ENCODE measurements at places on chromosomes 13 and 19. TPM values are rescaled to one million over a fixed set of nuclear protein-coding genes. Genes with fewer than 3 reads are reported as not detected.

The CAPN12 gene
- total RNA-seq = 0.46 TPM

The LMTK3 gene
- 4.2 TPM for total RNA-seq

The CBARP gene
- 1.9 TPM for total RNA-seq

The SBSN gene
- not detected for total RNA-seq

The ZNF813 gene
- total RNA-seq = not detected

DNA sequence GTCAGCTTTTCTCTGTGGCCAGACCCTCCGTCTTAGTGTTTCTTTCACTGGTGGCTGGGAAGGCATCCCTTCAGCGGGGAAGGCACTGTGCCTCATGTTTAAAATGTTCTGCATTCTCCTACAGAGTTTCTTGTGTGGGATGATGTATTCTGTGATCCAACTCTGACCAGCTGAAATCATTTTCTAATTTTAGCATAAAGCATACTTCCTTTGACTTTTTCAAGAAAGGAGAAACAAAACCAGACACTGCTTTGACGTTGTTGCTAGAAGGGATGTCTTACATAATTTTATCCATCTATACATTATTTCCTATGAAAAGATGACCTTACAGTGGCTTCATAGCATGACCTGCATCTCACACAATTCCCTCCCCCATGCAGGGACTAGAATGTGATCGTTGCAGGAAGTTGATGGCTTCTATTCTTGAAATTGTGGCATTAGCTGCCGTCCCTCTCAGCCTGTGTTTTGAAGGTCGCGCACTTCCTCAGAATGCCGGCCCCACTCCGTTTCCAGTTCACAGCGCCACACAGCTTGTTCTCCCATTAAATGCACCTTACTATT, 38.6 kb upstream of the TEX29 start:
- no peak for DNase-seq

- DNase-seq = peak; percentile 83
These were observed 122.4 kb downstream of the TRPC4 start for GRCh38 chr13:37747071-37747612.

GRCh38 chr13:51549593-51549992, 34.7 kb upstream of the WDFY2 start:
- DNase-seq = no peak

GRCh38 chr13:46071590-46072249, 19.2 kb upstream of the ZC3H13 start:
- DNase-seq = no peak

DNA sequence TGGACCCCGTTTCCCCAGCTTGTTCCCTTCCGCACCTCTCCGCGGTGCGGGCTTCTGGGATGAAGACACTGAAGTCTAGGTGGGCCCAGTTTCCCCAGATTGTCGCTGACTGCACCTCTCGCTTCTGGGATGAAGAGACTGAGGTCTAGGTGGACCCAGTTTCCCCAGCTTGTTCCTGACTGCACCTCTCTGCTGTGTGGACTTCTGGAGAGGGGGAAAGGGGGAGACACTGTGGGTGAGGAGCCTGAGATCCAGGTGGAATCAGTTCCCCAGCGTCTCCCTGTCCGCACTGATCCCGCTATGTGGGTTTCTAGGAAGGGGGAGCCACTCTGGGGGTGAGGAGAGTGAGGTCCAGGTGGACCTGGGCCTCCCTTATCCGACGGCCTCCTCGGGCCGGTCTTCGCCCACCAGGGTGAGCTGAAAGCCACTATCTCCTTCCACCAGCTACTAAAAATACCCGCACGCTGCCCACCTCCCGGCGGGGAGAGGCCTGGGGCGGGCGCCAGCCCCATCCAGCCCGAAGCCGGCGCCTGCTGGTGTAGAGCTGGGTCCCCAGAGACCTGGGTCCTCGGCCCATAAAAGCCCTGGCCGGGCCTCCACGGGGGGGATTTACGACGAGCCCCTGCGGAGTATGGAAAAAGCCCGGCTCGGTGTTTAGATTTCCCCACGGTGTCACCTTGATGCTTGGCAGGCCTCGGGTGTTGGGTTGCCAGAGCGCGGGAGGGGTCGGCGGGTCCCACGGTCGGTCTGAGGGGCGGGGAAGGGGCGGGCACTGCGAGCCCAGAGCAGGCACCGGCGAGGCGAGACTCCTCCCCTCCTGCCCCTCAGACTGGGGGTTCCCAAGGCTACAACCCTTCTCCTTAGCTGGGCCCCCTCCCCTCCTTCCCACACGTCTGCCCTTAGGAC, 10.6 kb downstream of the FUT6 start:
- DNase-seq = peak; percentile 33

DNA sequence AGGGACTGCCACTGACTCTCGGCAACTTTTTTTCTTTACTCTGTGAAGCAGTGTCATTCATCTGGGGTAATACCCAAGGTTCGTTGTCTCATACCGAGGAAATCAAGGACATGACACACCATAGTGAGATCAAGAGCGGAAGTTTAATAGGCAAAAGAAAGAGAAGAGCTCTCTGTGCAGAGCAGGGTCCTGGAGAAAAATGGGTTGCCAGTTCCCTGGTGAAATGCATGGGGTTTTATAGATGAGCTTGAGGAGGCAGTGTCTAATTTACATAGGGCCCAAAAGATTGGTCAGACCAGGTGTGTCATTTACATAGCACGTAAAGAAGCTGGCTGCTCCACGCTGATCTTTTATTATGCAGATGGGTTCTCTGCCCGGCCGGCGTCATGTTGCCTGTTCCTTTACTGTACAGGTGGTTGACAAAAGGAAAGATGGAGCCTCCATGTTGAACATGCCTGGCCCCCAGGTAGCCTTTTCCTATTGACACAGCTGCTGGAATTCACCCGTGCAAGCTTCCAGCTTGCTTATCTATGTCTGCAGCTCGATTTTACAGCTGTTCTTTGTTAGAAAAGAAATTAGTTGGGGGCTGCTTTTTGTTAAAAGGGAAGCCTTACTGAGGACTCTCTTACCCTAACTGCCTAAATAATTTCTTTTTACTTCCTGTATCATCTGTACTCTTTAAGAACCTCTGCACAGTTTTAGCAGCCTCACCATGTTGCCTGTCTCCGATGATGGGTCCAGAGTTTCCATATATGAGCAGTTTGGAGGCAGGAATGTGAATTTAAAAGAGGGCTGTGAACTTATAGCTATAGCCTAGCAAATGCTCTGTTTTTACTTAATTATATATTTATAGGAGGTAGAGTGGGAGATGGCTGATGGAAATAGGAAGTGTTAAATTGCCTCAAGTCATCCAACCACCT, 98.0 kb upstream of the DIAPH3 start:
- no peak for DNase-seq

DNA sequence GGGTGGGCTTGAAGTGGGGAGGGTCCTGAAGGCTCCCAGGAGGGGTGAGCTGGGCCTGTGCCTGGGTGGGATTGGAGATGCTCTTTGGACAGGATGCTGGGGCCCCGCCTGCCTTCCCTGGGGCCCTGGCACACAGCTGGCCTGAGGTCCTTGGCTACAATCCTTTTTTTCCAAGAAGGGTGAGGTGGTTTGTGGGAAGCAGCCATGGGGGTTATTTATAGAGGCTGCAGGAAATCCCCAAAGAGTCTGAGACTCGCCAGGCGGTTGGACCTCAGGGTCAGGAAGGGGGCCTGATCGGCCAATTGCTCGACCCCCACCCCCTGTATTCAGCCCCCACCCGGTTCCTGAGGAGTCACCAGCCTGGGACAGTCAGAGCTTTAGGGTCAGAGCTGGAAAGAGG, 10.0 kb downstream of the GTPBP3 start:
- DNase-seq = no peak

DNA sequence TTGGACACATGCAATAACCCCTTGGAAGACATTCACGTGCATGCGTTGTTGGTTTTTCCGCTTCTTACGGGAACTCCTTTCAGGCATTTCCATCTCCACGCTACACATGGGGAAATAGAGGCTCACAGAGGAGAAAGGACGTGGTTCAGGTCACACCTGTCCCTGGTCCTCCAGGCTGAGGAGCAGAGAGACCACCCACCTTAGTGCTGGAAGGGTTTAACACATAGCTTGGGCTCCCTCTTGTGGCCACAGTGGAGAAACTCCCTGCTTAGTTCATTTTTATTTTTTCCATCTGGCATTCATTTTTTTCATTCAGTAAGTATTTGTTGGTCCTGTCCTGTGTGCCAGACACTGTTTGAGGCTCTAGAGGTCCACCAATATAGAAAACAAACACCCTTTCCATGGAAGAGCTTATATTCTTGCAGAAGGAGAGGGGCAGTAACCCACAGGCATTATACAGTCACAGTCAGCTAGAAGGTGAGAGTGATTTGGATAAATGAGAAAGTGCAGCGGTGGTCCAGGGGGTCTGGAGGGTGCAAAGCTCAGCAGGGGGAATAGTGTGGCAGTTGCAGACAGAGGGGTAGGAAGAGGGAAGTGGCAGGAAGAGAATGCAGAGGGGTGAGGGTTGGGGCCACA, 24.2 kb upstream of the TTYH1 start:
- DNase-seq = peak; percentile 44

DNA sequence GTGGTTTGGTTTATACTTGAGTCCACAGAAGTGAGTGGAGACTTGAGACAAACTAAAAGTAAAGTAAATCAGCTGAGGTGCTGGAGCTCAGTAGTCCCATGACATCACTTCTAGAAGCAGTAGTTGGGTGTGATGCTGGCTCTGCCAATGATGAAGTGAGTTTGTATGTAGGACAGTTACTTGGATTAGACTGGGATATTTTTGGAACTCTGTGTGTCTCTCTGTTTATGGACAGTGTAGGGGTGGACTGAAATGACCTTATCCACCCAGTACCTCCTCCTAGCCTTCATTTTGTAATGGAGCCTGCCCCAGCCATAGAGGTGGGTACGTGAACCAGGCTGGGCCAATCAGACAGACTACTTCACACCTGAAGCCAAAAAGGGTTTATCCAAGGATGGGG, 52.2 kb downstream of the POLR1D start:
- no peak for DNase-seq

DNA sequence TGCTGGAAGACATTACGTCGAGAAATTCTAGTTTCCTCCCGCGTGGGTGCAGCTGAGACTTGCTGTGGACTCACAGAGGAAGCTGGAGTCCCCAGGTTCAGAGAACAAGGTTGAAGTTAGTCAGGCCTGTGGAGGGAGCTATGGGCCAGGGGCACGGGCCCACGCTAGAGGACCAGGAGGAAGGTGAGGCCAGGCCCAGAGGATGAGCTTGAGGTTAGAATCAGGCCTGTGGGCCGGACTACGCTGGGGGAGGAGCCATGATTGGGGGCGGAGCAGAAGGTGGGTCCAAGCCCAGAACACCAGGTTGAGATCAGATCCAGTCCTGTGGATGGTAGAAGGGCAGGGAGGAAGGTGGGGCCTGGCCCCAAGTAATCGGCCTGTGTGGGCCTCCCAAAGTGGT, 32.6 kb downstream of the ZNF846 start:
- no peak for DNase-seq

DNA sequence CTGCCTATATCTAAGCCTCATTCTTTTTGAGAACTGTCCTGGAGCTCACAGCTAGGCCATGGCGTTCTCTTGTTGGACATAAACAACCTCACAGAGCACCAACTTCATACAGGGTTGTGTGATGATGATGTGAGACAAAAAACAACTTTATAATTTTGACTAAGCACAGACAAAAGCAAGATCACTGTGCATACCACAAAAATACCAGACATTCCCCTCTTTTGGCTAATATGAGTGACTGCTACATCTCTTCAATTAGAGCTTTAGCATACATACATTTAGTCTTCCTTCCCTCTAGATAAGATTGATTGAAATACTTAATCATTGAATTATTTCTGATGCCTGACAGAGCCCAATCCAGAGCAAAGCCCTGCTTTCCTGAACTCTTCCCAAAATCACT, 8.3 kb downstream of the MAB21L1 start:
- no peak for DNase-seq

- DNase-seq = no peak
These were observed 35.3 kb upstream of the SACS start for GRCh38 chr13:23468811-23469210.

- DNase-seq = no peak
These were observed 4.9 kb upstream of the ZNF90 start for GRCh38 chr19:20072936-20073335.

GRCh38 chr13:105587786-105588185, 947.7 kb downstream of the EFNB2 start:
- peak; percentile 79 for DNase-seq

Measured in Caki2 (cell line).